ENCODE measurements at places on chromosomes 7 and 10.

DNA sequence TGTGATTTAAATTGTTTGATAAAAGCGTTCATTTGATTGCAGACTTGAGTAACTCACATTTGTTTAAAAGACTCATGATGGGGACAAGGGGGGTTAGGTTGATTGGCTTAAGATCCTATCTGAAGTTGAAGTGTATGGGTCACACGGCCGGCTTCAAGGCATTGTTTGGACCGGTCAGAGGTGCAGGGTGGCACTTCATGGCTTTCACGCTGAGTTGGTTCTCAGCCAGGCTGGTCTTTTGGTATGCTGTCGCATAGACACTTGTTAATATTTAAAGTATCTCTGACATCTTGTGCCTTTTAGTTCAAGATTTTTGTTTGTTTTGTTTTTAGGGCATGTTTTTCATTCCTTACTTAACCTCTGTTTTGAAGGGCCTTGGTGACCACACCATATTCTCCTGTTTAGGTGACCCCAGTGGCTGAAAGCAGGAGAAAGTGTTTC lies 58.1 kb downstream of the CCNY start:
- no peak for DNase-seq

DNA sequence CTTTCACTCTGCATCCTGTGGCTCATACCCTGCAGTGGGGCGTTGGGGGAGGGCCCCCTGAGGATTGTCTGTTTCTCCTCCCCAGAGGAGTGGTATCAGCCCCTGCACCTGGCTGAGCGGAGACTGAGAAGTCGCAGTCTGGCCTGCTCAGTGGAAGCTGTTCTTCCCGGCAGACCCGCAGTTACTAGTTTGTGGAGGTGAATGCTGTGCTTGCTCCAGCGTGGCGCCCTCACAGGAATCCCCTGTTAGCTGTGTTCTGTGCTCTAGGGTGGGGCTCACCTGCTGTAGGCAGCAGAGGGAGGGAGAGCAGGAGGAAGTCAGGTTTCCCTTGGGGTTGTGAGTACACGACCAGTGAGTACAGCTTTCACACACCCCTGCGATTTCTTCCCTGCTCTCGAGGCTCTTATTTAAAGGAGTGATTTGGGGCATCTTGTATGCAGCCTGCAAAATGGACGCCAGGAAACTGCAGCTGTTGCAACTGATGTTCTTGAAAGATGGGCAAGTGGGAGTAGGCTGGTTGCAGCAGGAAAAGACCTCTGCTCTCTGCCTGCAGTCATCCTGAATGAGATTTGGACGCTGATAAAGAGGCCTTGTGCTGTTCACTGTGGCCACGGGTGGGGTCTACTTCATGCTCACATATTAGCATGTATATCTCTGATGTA lies 66.4 kb downstream of the HK1 start:
- DNase-seq, result no peak

- DNase-seq, result no peak
Measured at GRCh38 chr10:4885162-4885561, 59.2 kb downstream of the AKR1E2 start.

DNA sequence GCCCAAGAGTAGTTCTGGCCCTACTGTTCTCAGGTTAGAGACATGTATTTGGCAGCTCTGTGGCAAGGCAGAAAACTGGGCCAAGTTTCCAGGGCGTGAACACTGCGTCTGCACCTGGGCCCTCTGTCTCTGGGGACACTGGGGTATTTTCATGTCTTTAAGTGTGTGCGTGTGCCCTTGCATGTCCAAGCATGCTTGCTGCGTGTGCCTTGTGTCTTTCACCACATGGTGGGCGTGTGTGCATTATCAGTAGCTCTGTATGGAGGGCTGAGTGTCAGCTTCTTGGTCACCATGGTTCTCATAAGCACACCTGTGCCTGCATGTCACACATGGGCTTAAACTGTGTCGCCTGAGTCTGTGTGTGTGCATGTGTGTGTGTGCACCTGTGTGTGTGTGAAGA lies 69.3 kb downstream of the HIPK2 start:
- no peak for DNase-seq

DNA sequence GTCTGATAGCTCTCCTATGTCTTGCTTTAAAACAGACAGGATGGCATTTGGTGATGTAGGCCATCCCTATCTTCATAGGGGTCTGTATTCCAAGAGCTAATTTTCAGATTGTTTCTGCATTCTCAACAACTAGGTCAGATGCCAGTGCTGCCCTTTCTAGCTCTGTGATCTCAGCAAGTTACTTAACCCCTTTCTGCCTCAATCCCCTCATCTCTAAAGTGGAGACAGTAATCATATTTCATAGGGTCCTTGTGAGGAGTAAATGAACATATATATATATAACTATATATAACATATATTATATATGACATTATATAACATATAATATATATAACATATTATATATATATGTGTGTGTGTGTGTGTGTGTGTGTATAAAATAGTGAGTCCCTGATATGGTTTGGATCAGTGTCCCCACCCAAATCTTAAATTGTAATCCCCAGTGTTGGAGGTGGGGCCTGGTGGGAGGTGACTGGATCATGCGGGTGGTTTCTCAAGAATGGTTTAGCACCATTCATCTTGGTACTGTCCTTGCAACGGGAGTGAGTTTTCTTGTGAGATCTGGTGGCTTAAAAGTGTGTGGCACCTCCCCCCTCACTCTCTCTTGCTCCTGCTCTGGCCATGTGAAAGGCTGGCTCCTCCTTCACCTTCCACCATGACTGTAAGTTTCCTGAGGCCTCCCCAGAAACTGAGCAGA lies 45.2 kb downstream of the HIPK2 start:
- no peak for DNase-seq

DNA sequence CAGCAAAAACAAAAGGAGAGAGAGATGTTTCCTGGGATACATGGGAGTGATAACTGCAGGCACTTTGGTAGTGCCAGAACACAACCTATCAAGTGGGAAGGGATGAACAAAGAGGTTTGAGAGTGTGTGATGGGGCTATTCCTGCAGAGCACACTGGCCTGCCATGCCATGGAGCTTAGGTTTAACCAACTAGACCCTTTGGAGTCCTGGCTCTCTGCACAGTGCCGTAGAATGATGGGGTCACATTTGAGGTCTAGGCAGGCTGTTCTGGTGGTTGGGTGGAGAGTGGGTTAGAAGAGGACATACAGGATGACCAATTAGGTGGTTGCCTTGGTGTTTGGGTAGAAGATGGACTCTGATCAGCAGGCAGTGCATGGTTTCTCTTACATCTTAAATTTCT lies 101.9 kb upstream of the HABP2 start:
- no peak for DNase-seq

DNA sequence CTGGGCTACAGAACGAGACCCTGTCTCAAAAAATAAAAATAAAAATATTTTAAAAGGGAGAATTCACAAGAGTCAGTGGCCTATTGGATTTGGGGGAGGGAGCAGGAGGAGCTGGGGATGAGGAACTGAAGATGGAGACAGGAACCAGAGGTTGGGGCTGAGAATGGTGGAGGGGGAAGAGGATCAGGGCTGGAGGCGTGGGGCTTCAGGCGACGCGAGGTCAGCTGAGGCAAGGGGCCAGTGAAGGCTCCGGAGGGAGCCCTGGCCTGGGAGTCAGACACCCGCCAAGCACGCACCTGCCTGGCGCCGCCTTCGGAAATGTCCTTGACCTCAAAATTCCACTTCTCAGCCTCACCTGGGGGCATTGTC lies 671 bp upstream of the CLEC2L start:
- no peak for DNase-seq

DNA sequence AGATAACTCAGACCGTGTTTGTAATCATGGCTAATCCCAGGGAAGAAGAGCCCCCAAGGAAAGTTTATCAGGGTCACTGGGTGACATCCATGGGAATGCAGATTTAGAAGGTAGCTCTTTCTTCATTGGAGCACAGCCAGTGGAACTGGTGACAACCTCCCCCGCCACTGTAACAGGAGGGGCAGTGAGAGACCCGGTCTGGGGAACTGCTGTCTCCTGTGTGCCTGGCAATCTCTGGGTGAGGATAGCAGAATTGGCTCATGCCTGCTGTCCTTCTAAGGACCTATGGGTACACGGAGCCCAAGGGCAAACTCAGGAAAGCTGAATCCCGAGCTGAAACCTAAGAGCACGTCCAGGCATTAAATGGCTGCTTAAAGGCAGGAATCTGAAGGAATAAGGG lies 341.6 kb downstream of the ABCA13 start:
- no peak for DNase-seq

GRCh38 chr7:4109481-4110110 lies 572.5 kb upstream of the FOXK1 start:
- DNase-seq, result no peak

GRCh38 chr10:85008488-85009184 lies 680.2 kb downstream of the CCSER2 start:
- DNase-seq, result no peak

- DNase-seq, result no peak
Measured at GRCh38 chr7:64655811-64656210, 10.1 kb upstream of the ZNF107 start.
